ENCODE measurements at places on chromosomes 1 and 21.

DNA sequence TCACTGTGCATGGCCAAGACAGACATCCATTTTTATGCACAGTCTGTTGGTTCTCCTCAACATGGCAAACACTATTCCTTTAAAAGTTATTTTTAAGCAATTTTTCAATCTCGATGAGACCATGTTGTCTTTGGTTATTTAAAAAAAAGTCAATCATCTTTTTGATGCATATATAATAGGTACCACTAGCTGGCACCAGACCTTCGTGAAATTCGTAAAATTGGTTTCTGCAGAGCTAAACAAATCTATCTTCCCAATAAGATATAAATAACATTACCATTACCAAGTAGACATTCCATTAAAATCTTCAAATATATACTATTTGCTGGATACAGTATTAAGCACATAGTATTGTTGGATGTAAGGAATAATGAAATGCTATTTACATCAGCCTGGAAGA is 220.0 kb upstream of the GREM2 start:
- no peak for DNase-seq

- no peak for DNase-seq
Measured at GRCh38 chr1:151511636-151512215, 539 bp downstream of the CGN start.

DNA sequence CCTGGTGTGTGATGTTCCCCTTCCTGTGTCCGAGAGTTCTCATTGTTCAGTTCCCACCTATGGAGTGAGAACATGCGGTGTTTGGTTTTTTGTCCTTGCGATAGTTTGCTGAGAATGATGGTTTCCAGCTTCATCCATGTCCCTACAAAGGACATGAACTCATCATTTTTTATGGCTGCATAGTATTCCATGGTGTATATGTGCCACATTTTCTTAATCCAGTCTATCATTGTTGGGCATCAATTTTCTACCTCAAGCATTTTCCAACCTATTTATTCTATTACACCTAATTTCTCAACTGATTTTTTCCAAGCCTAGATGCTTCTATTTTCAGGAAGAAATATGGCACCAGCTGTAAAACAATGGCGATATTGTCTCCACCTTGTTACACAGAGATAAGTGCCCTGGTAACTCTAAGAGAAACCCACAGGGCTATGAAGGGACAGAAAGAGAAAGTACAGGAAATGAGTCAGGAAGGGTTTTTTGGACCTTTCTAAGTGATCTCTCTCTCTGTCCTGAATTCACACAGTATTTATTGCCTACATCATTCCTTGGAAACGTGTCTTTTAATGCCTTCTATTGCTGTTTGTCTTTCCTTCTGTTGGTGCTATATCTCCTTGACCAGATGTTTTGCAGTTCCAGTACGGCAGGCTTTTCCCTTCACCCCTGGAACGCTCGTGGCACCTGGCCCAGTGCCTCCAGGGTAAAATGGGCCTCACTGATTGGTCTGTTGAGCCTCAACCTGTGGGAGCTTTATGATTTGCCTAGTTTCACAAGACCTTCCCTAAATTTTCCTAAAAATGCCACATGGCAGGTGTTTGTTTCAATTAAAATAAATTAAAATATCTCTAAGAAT is 14.6 kb upstream of the JAK1 start:
- no peak for DNase-seq

GRCh38 chr1:1941868-1942752 is 23.0 kb upstream of the TMEM52 start:
- DNase-seq: no peak
